Renal cortical epithelial cell (primary cell): ENCODE measurements at places on chromosomes 3 and 15.

DNA sequence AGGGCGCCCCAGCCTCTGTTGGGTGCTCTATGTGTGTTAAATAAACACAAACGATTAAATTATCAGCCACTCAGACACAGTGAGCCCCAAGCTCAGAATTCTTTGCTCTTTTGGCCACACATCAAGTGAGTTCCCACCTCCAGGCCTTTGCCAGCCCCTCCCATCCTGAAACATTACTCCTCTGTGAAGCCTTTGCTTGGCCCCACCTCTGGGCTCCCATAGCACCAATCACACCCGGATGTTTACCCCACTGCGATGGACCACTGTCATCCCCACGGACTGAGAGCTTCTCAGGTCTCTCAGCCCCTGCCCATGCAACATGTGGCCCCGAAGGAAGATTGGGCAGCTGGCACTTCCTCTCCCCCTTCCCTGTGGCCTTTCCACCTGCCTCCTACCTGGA is 85.1 kb downstream of the NUP210 start:
- DNase-seq, result no peak

GRCh38 chr15:27679731-27680471 is 419.2 kb downstream of the OCA2 start:
- DNase-seq, result no peak

DNA sequence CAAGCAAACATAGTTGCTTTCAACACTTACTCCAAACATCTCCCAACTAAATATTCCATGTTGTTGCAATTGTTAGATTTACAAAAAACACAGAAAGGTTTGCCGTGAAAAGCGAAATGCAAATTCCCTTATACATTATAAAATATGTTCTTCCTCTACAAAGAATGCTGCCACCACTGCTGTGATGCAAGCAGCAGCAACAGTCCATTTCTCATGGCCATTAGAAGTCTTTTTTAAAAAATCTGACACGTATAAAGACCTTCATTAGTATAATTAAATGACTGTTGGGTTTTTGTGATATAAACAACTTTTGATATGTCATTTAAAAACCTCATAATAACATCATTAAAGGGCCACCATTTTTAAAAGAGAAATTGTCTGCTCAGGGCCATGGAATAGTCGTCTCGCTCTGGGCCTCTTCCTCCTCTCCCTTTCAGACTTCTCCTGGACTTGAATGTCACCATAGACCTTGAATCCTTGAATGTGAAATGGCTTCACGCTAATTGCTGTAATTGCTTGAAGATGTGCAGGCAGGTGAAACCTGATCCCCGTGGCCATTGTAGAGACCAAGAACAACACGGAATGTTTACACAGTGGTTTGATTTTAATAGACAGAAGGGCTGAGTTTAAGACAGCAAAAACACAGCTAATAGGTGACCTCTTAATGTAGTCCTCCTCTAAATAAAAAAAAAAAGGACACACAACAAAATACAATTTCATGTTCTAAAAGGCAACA is 450.4 kb downstream of the FOXP1 start:
- DNase-seq, result peak; percentile 60

DNA sequence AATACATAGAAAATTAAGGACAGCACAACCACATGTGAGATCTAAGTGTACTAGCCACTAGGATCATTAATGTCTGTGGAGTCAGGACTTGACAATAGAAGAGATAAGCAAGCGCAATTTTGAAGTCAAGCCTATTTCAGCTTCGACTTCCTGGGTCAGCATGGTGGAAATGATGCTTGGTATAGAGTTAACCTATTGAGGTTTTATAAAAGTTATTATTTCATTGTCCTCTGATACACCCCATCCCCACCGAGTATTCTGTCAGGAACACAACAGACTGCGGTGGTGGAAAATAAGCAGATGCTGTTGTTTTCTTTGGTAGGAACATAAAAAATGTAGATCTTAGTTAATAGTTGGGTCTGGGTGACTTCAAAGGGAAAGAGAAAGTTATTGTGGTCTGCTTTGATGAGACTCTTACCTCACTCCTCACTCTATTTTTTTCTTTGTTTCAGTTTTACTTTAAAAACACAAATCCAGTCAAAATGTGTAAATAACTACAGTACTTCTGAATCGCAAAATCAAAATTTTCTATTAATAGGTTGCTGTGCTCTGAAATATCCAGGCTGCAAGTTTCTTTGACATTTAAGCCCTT is 82.1 kb downstream of the IL5RA start:
- DNase-seq, result no peak

GRCh38 chr3:184081116-184081830 is 15.6 kb upstream of the HTR3E start:
- DNase-seq, result no peak

DNA sequence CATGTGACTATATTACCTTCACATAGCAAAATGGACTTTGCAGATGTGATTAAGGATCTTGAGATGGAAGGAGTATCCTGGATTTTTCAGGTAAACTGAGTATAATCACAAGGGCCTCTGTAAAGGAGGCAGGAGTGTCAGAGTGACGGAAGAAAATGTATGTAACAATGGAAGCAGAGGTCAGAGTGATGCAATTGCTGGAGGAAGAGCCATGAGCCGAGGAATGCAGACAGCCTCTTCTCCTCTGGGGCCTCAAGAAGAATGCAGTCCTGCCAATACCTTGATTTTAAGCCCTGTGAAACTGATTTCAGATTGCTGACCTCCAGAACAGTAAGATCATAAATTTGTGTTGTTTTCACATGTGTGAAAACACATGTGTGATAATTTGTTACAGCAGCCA is 15.1 kb downstream of the HEMK1 start:
- no peak for DNase-seq
